Activated naive CD8-positive, alpha-beta T cell treated with anti-CD3 and anti-CD28 coated beads, Interleukin-2, amount 10 ng/mL, durations not matched to agents 7 days and 5 days (primary cell): ENCODE measurements at places on chromosomes 4 and X. TPM values are rescaled to one million over a fixed set of nuclear protein-coding genes. Genes with fewer than 3 reads are reported as not detected.

DNA sequence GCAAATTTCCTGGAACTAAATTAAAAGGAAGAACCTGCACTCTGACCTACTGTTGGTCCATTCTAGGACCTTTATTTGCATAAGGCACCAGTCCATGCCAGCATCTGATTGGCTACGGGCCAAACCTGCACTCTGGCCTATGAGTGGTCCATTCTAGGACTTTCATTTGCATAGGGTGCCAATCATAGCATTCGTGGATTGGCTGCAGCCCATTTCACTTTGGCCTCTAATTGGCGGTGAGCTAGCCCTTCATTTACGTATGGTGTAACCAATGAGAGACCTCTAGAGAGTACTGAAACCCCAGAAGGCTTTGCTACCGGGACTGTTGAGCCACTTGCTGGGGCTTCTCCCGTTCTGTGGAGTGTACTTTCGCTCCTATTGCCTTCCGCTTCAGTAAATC lies 6.1 kb upstream of the RNF175 start:
- no peak for DNase-seq

GRCh38 chr4:24089851-24090534 lies 200.1 kb upstream of the PPARGC1A start:
- no peak for DNase-seq

DNA sequence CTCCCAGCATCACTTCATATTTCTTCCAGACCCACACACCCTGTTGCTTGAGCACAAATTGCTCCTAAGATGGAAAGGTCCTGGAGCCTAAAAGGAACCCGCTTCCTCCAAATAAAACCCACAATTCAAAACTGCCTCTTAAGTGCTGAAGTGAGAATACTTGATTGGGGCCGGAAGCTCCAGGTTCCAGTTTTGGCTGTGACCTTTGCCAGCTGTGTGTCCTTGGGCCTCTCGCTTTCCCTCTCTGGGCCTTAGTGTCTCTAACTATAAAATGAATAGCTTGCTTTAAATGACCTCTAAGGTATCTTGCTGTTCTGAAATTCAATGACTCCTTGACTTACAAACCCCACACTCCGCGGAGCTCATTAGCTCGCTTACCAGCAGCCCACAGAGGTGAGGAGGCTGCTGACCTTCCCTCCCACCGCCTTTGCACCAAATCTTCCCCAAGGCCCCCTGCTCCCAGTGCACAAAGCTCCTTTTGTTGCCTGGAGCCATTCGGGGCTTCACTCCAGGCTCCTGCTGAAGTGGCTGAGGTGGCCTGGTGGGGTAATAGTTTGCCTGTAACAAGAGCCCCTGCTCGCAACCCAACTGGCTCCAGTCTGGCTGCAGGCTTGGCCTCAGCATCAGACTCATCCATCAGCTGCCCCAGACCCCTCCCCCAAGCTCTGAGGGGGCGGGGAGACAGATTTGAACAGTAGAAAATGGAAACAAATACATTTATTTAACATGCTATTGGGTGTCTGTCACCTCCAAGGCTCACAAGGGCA lies 21.8 kb downstream of the STARD8 start:
- no peak for DNase-seq

- no peak for DNase-seq
Measured at GRCh38 chr4:56320293-56320692, 67.0 kb downstream of the AASDH start.

DNA sequence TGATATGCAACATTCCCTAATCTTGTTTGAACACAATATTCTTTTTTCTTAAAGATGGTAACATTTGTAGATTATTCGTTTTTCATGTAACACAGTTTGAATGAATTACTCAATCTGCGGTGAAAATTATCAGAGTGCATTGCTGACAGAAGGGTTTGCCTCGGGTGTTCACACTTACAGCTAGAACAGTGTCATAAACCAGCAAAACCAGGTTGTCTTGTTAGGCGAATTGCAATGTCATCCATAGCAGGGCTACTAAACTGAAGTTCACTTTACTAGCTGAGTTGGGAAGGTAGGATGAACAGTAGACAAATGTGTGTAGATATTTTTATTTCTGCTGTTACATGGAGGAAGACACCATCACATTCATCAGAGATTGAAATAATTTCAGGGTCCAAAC lies 98.9 kb downstream of the SLC39A8 start:
- DNase-seq = no peak

GRCh38 chrX:107389726-107390125 lies 59.7 kb upstream of the FRMPD3 start:
- DNase-seq = no peak

Gene ETDA
- not detected for total RNA-seq

DNA sequence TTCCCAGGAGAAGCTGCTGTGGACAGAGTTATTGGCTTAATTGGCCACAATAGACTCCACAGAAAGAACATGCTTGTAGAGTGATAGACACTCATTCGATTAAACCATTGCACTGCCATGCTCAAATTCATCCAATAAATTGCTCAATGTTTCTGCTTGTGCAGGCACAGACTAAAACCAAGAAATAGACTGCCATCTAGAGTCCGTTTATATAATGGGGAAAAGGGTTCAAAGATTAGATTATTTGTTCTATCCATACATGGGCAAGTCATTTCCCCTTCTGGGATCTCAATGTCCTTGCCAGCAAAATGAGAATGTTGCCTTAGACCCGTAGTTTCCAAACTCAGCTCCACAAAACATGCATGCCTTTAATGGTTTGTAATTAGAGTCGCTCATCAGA lies 8.7 kb downstream of the SMIM10 start:
- no peak for DNase-seq

- no peak for DNase-seq
Measured at GRCh38 chr4:169184686-169185085, 86.1 kb downstream of the SH3RF1 start.

DNA sequence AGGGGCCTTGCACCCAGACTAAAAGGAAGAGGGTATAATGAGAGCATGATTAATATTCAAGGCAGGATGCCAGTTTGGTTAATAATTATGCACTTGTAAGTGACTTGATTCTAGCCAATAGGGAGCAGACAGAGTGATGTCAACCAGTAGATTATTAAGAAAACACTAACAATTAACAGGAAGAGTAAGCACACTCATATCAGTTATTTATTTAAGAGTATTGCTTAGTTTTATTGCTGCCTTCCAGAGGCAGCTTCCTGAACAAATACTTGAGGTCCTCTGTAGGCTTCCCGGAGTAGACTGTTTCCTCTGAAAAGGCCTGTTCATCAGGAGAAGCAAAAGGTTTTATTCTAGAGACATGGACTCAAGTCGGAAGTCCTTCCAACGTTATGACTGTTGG lies 129.1 kb upstream of the AFF2 start:
- no peak for DNase-seq

DNA sequence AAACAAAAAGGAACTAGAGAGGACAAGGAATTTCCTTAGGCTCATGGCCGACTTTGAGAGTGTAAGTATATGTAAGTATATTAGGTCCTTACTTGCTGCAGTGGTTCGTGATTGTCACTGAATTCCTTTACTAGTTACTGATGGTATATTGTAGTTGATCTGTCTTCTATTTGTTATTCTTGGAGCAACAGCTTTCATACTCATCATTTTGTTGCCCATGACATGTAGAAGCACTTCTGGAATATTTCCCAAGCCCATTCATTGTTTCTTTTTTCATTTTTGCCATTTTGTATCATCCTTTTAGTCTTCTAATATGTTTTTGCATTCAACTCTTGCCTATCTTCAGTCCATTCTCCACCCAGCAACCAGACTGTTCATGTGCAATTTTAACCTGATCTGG lies 170.0 kb downstream of the ARHGAP10 start:
- DNase-seq = no peak

Gene ERVMER34-1
- not detected for total RNA-seq

Gene GRIA3
- 0.39 TPM for total RNA-seq

DNA sequence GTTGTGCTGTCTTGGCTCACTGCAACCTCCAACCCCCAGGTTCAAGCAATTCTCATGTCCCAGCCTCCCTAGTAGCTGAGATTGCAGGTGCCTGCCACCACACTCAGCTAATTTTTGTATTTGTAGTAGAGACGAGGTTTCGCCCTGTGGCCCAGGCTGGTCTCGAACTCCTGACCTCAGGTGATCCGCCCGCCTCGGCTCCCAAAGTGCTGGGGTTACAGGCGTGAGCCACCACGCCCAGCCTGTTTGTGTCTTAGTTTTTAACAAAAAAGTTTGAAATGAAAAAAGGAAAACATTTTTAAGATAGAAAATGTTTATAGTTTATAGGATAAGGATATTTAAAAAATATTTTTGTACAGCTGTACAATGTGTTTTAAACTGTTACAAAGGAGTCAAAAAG lies 62.4 kb downstream of the CAPN6 start:
- DNase-seq = no peak

Gene ANOS1
- total RNA-seq = not detected

GRCh38 chr4:185219551-185220344 lies 10.3 kb downstream of the SNX25 start:
- DNase-seq = no peak

DNA sequence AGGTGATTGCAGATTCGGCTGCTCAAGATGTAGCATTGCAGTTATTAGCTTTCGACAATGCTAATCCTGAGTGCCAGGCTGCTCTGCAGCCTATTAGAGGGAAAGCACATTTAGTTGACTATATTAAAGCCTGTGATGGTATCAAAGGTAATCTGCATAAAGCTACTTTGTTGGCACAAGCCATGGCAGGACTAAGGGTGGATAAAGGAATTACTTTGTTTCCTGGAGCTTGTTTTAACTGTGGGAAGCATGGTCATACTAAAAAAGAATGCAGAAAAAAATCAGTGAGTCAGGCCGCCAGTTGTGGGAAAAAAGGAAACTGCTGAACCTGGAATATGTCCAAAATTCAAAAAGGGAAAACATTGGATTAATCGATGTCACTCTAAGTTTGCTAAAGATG lies 154.9 kb upstream of the TECRL start:
- no peak for DNase-seq

- no peak for DNase-seq
Measured at GRCh38 chr4:8586246-8586645, 6.1 kb downstream of the GPR78 start.

DNA sequence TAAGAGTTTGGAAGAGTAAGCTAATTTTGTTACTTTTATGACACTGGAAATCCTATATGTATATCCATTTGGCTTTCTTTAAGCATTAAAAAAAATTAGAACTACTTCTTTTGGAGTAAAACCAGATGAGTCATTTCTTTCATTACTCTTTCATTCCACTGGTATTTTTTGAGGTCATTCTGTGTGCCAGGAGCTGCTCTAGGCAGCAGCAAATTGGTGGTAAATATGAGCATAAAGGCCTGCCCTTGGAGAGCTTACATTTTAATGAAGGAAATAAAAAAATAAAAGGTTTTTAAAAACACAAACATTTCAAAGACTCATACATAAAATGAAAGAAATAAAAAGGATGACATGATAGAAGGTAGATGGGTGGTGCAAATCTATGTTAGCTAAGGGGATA lies 37.4 kb downstream of the MID1 start:
- no peak for DNase-seq

- no peak for DNase-seq
Measured at GRCh38 chrX:40852586-40852985, 117.2 kb upstream of the MED14 start.

Gene NEIL3
- 24.0 TPM for total RNA-seq

DNA sequence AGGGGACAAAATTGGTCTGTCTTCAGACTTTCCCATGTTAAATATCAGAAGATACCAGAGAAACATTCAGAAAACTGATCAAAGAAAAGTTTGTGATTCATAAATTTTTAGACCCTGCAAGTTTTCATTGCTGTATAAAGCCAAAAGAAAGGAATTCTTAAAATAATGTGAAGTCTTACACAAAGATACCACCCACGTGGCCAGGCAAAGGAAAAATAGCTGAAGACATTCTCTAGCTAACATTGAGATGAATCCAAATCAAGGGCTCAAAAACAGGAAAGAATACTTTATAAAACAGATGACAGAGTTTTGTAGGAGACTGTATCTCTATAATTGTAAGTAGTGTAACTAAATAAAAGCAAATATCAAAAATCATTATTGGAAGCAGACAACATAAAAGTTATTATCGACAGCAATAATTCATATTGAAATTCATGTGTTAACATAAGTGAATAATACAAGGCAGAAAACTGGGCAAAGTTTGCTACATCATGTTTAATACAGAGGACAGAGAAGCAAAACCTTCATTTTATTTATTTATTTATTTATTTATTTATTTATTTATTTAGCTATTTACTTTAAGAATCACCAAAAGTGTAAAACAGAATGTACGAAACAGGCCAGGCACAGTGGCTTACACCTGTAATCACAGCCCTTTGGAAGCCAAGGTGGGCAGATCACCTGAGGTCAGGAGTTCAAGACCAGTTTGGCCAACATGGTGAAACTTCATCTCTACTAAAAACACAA lies 204.6 kb upstream of the SLIT2 start:
- DNase-seq = no peak

Gene GPRASP2
- total RNA-seq = 0.77 TPM

GRCh38 chr4:15110120-15110571 lies 107.9 kb downstream of the CPEB2 start:
- no peak for DNase-seq

Gene CPE
- total RNA-seq = not detected

GRCh38 chrX:96707804-96708203 lies 23.2 kb downstream of the DIAPH2 start:
- DNase-seq = no peak

Gene HERC5
- total RNA-seq = 44.8 TPM

GRCh38 chr4:32192363-32192762 lies 1472.2 kb downstream of the PCDH7 start:
- no peak for DNase-seq

Gene ANXA10
- total RNA-seq = not detected

Gene TRPC5OS
- total RNA-seq = not detected

DNA sequence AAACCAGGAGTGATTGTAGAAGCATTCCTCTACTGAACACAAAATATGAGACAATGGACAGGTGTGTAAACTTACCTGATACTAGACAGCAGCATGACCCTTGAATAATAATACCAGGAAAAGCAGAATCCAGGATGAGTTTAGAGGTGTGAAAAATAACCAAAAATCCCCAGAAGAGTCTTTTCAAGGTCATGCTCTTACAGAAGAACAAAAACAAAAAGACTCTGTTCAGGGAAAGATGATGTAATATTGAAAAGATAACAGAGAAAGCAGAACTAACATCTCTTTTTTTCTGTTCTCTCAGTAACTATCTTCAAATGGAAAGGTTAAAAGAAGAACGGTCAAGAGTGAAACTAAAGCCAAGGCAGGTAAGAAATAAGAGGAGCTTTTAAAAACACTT lies 14.0 kb upstream of the ARHGAP10 start:
- DNase-seq = no peak

Gene BMPR1B
- not detected for total RNA-seq

Gene SMIM10
- total RNA-seq = 0.65 TPM

- DNase-seq = no peak
Measured at GRCh38 chr4:122224348-122224747, 72.2 kb downstream of the BLTP1 start.

Gene DRP2
- total RNA-seq = 0.58 TPM

- no peak for DNase-seq
Measured at GRCh38 chrX:18877469-18877868, 106.4 kb downstream of the PHKA2 start.

- DNase-seq = no peak
Measured at GRCh38 chr4:113065629-113066028, 16.2 kb downstream of the ANK2 start.
